ENCODE measurements at places on chromosomes 16 and 17.
A peak's percentile ranks its signal among the peaks of the same experiment; 100 is the strongest.

GRCh38 chr16:74626741-74627416 is 20.0 kb upstream of the GLG1 start:
- DNase-seq: no peak

DNA sequence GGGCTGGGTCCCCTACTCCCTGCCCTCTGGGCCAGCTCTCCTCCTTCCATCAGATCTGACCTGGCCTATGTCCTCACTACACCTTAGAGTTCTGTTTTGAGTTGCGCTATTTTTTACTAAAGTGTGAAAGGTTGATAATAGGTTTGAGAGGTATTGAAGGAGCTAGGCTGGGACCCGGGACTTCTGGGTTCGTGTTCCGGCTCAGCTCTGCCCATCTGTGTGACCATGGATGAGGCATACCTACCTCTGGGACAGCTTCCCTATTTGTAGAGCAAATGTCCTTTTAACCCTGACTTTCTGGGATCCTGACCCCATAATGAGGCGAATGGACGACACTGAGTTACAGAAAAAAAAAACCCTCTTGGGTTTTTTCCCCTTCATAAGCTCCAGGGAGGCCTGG is 36.0 kb downstream of the IL21R start:
- no peak for DNase-seq

GRCh38 chr16:81158964-81159363 is 62.8 kb upstream of the GCSH start:
- no peak for DNase-seq

DNA sequence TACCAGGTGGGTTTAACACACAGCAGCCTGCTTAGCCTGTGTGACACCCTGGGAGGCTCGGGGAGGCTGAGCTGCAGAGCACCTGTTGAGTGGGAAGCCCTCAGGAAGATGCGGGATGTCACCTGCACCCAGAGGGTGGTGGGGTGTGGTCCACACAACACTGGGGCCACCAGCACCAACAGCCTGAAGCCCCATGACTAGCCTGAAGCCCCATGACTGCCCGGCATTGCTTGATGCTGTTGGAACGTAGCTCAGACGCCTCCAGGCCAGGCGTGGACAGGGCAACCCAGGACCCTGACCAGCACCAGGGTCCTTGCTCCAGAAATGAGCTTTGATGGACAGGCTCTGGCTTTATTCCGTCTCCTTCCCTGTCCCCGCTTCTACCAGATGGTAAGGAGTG is 76.3 kb upstream of the ZNF469 start:
- DNase-seq: no peak

DNA sequence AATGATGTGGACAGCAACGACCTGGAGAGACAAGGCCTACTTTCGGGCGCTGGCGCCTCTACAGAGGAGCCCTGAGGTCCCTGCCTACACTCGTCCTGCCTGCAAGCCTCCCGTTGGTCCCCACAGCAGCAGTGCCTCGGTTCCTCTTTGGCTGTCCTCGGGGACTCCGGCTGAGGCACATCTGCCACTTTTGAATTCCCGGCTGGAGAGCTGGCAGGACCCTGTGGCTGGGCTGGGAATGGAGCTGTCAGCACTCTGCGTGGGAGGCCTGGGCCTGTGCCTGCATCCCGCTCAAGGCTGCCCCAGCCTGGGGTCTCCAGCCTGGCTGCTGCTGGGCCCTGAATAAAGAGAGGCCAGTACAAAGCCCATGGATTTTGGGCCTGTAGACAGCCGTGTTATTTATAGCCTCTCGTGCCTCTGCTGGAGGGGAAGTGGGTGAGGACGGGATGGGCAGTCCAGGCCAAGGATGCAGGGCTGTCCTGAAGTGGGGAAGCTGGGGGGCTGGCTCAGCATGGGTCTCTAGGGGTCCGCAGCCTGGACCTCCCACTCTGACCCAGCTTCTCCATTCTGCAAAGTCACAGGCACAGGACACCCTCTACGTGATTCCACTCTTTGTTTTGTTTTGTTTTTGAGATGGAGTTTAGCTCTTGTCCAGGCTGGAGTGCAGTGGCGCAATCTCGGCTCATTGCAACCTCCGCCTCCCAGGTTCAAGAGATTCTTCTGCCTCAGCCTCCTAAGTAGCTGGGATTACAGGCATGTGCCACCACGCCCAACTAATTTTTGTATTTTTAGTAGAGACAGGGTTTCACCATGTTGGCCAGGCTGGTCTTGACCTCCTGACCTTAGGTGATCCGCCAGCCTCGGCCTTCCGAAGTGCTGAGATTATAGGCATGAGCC is 10.6 kb upstream of the SPNS2 start:
- no peak for DNase-seq

DNA sequence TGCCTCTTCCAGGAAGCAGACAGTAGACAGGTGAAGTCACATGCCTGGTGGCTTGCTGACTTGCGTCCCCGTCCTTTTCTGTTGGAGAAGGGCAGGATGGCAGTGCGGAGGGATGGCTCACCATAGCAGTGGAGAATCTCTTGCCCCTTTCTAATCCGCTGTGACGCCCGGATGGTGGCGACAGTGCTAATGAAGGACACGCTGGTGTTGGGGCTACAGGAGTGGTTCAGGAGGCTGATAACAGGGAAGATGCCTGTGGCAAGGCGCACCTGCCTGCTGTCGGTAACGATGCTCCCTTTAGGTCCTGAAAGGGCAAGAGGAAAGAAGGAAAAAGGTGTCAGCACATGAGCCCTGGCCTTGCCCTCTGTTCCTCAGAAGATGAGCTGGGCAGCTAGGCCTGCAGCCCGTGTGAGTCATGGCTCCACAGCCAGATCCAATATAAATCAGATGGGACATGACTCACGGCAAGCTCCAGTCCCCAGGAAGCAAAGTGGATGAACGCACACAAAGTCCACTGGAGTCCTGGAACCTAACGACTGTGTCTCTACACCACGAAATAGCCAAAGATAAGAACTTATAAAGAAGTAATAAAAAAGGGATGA is 25.5 kb downstream of the SERPINF1 start:
- no peak for DNase-seq

- no peak for DNase-seq
Measured at GRCh38 chr16:70691223-70692129, 5.6 kb upstream of the MTSS2 start.

DNA sequence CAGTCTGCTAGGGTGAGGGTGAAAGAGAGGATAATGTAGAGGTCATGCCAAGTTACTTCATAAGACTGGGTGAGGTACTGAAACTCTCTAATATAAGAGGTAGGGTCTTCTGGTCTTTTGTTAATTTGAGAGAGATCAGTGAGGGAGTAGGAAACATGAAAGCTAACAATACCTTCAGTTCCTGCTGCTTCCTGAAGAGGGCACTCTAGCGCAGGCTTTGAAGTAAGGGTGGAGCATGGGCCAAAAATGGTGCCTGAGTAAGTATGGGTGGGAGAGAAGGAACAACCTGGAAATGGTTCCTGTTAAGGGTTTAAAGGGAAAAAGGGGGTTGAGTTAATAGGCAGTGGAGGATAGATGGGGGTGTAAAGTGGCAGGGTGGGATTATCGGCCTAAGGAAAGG is 2449.5 kb downstream of the TP53TG3F start:
- DNase-seq: peak; percentile 5

- no peak for DNase-seq
Measured at GRCh38 chr17:4978726-4979125, 8.7 kb downstream of the CAMTA2 start.

- DNase-seq: no peak
Measured at GRCh38 chr17:55770196-55770870, 19.5 kb downstream of the PCTP start.

GRCh38 chr16:24337013-24337412 is 80.9 kb downstream of the CACNG3 start:
- no peak for DNase-seq

DNA sequence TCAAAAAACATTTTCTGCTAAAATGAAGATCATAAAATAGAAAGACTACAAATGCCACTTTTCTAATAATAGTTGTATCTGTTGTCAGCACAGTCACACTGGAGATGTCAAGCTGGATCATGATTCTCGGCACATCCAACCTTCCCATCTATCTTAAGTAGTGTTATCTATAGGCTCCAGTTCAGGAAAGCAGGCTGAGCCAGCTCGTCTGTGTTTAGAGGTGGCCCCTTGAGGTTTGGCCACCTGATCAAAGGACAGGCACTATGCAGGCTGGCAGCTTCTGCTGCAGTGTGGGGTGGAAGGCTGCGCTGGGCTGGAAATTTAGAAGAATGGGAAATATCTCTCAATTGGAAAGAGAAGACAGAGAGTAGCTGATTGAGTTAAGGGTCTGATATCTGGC is 32.4 kb downstream of the SMYD4 start:
- DNase-seq: no peak

Measured in stimulated activated CD4-positive, alpha-beta T cell treated with anti-CD3 and anti-CD28 coated beads, Interleukin-4, amount 100 ng/mL, for 48 hours (primary cell).